ENCODE measurements at places on chromosomes 1 and 21. TPM values are rescaled to one million over a fixed set of nuclear protein-coding genes. Genes with fewer than 3 reads are reported as not detected.

The NBPF4 gene
- not detected for total RNA-seq

The GNAT2 gene
- not detected for total RNA-seq

The AVPR1B gene
- total RNA-seq: not detected

The BSDC1 gene
- total RNA-seq: 33.8 TPM

The CYP4A22 gene
- not detected for total RNA-seq

The GNG12 gene
- 203 TPM for total RNA-seq

The PLCH2 gene
- 132 TPM for total RNA-seq

The MAP7D1 gene
- 209 TPM for total RNA-seq

The CACNA1S gene
- not detected for total RNA-seq

The SAMSN1 gene
- not detected for total RNA-seq

The APCS gene
- not detected for total RNA-seq

The IGSF9 gene
- total RNA-seq: 11.9 TPM

The TSNAX gene
- 29.9 TPM for total RNA-seq

The TRIM45 gene
- total RNA-seq: 2.3 TPM

The FAM163A gene
- not detected for total RNA-seq

The FAM229A gene
- 0.61 TPM for total RNA-seq

The LPAR3 gene
- total RNA-seq: 32.3 TPM

The CRYAA gene
- not detected for total RNA-seq

The FCER1A gene
- total RNA-seq: not detected

The MARK1 gene
- total RNA-seq: 16.2 TPM

The GPR25 gene
- not detected for total RNA-seq

The PROK1 gene
- not detected for total RNA-seq

The TEDDM1 gene
- total RNA-seq: not detected

The DISP3 gene
- total RNA-seq: not detected

The DNAJC8 gene
- total RNA-seq: 94.8 TPM

The TCHHL1 gene
- not detected for total RNA-seq

The ALX3 gene
- not detected for total RNA-seq

The PRRX1 gene
- not detected for total RNA-seq

The PLD5 gene
- 7.3 TPM for total RNA-seq

The ABL2 gene
- 42.2 TPM for total RNA-seq

The COL16A1 gene
- 125 TPM for total RNA-seq

The GPR161 gene
- total RNA-seq: 23.6 TPM

The PTPRC gene
- not detected for total RNA-seq

The DEPDC1 gene
- 23.3 TPM for total RNA-seq

The SLC44A3 gene
- 2.0 TPM for total RNA-seq

Data from foreskin keratinocyte (primary cell).